GM18507 (cell line): ENCODE measurements at places on chromosomes 11 and 22.

GRCh38 chr11:116901964-116902688 lies 64.7 kb upstream of the APOA1 start:
- DNase-seq: no peak

- DNase-seq: peak; percentile 33
These were observed 8.5 kb downstream of the RAB30 start for GRCh38 chr11:83063073-83063754.

- no peak for DNase-seq
These were observed 59.8 kb upstream of the WNT7B start for GRCh38 chr22:46036558-46037408.

- DNase-seq: no peak
These were observed 40.3 kb upstream of the ZBED5 start for GRCh38 chr11:10898003-10898762.

GRCh38 chr11:47179655-47179991 lies 2.9 kb upstream of the ARFGAP2 start:
- DNase-seq: no peak

GRCh38 chr11:124222407-124222806 lies 18.5 kb upstream of the OR8G1 start:
- no peak for DNase-seq

DNA sequence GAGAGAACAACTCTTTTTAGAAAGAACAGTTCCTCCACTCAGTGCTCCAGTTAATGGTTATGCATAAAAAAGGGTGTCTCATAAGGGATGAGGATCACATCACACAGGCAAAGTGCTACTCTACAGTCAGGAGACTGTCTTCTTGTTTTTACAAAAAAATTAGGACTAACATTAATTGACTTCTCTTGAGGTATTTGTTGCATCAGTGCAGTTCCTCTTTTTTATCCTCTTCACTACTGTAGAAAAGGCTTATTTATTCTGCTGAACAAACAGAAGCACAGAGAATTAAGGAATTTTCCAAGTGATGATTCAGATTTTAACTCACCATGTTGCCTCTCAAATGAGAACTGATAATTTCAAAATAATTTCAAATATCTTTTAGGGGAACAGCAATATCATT lies 1.9 kb downstream of the MMP8 start:
- no peak for DNase-seq

DNA sequence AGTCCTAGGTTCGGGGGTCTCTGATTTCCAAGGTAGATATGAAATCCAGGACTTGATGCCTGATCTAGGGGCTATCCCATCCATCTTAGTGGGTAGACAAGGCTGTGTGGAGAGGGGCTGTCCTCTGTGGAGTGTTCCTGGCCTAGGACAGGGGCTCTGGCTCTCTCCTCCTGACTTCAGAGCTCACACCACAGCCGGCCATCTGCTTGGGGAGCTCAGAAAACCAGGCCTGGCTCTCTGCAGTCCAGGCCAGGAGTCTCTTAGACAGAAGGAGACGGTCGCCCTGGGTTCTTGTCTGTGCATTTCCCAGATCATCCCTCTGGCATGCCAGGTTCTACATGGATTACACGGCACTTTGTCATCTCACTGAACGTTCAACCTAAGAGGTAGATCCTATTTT lies 17.9 kb downstream of the TUB start:
- no peak for DNase-seq

DNA sequence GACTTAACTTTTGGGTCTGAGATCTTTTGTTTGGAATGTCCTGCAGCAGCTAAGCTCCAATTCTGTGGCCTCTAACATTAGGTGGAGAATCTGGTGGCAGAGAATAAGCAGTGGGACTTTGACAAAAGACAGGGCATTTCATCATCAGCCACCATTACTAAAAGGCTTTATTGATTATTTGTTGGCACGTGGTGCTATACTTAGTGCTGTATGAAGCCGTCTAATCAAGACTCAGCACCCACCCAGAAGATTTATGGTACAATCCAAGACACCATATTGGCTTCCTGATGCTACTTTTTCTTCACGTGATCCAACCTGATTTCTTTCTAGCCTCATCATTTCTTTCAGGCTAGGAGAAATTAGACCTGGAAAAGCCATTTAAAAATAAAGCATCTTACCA lies 80.7 kb upstream of the GRAMD1B start:
- DNase-seq: no peak

- DNase-seq: no peak
These were observed 24.3 kb upstream of the TRAF6 start for GRCh38 chr11:36534276-36534840.

GRCh38 chr11:10407055-10407454 lies 48.0 kb upstream of the AMPD3 start:
- no peak for DNase-seq

DNA sequence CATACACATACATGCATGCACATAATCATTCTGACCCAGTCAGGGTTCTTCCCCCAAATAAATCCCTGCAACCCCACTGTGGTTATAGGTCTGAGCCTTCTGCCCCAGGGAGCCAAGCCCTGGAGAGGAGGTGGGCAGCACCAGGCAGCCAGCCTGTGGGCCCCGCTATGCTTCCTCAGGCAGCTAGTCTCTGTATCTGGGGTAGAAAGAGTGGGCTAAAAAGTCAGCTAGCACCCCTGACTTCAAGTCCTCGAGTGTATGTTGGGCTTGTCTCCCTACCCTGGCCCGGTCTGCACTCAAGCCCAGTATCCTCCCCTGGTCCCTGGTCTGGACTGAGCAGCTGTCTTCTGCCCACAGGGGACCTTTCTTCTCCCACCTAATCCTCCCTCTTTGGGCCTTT lies 28.0 kb downstream of the KCNQ1OT1 start:
- DNase-seq: no peak
